ENCODE measurements at places on chromosomes 1 and 21.

GRCh38 chr1:243850452-243851256 lies 611 bp upstream of the AKT3 start:
- H3K27ac ChIP-seq = peak overlapping the region; percentile 43
- peak overlapping the region; percentile 57 for H3K4me3 ChIP-seq
- DNase-seq = peak; percentile 61
- H3K4me1 ChIP-seq = no peaks in the 10 kb centered on the region
- peaks cover 29% of the 10 kb centered on the region for H3K27me3 ChIP-seq

DNA sequence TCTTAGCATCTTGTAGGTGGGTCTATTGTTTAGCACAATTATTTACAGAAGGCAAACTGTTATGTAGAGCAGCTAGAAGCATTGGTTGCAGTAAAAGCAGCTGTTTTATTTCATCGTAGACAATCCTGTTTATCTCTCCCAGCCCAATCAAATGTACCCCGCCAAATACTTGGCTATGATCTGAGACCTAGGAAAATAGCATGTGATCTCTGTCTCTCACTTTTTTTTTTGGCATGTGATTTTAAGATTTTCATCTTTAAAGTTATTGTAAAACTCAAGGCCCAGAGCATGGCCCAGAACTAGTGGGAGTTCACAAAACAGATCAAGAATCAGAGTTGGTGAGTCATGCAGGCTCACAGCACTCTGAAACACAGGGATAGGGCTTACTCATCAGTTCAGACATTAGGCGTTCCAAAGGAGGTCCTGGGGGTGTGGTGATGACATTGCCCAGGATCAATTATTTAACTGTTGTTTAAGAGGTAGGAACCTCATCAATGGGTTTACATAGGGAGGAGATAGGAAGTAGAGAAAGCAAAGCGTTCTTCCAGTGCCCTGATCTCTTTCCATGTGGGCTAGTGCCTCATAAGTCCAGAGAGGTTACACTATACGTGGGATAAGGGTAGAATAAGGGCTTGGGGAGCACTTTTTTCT lies 40.2 kb downstream of the TBX19 start:
- peak; percentile 37 for DNase-seq
- H3K4me3 ChIP-seq = no peak overlapping the region
- no peaks in the 10 kb centered on the region for H3K27me3 ChIP-seq
- no peak overlapping the region for H3K27ac ChIP-seq
- no peaks in the 10 kb centered on the region for H3K4me1 ChIP-seq

GRCh38 chr1:195894411-195894810 lies 713.8 kb downstream of the KCNT2 start:
- no peaks in the 10 kb centered on the region for H3K4me1 ChIP-seq
- no peaks in the 10 kb centered on the region for H3K36me3 ChIP-seq
- H3K27me3 ChIP-seq = no peaks in the 10 kb centered on the region
- no peak overlapping the region for H3K4me3 ChIP-seq

- no peak overlapping the region for H3K4me3 ChIP-seq
- no peaks in the 10 kb centered on the region for H3K27me3 ChIP-seq
- no peak overlapping the region for H3K27ac ChIP-seq
- H3K36me3 ChIP-seq = peaks cover 60% of the 10 kb centered on the region
These were observed 30.9 kb downstream of the AGT start for GRCh38 chr1:230682882-230683610.

DNA sequence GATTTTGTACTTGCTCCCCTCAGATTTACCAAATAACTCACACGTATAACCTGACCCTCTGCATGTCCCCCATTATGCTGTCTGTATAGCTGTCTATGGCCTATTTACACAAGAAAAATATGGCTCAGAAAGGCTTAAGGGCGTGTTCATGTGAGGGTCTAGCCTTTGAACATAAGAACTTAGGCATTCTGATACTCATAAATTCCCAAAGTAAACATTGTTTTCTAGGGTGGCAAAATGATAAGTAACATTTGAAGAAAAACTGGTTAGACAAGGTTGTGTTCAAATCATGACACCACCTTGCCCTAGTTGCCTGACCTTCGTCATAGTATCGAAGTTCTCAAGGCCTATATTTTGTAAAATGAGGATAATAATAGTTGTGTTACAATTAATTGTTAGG lies 394.6 kb downstream of the LRRIQ3 start:
- no peaks in the 10 kb centered on the region for H3K27me3 ChIP-seq
- peaks cover 7% of the 10 kb centered on the region for H3K4me1 ChIP-seq
- peak; percentile 61 for DNase-seq
- H3K4me3 ChIP-seq = no peak overlapping the region

DNA sequence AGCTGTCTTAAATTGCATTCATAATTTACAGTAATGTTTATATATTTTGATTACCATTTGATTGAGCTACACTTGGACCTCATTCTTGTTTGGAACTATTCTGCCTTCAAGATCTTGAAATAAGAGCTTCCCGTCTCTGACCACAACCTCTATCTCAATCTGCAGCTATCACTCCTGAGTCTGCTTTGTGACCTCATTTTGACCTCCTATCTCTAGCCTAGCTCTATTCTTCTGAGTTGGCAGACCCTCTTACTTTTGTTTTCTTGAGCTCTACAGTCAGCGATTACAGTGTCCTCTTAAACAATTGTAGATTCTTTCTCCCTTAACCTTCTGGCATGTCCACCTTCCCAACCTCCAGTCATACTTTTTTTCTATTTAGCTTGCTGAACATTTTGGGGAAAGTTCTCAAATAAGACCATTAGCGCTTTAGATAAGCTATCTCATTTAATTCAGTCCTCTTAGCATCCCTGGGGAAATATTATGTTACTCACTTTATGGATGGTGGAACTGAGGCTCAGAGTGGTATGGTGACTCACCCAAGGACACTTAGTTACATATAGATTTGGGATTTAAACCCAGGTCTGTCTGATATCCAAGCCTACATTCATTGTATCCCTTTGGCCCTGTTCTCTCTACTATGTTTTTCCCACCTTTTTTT lies 19.1 kb downstream of the RPAP2 start:
- no peak overlapping the region for H3K4me3 ChIP-seq
- H3K27me3 ChIP-seq = no peaks in the 10 kb centered on the region
- H3K36me3 ChIP-seq = peaks cover 8% of the 10 kb centered on the region
- no peak overlapping the region for H3K27ac ChIP-seq

Measured in large intestine (tissue), 12 donors.